NCI-H69 (cell line): ENCODE measurements at places on chromosomes 1 and 21.

DNA sequence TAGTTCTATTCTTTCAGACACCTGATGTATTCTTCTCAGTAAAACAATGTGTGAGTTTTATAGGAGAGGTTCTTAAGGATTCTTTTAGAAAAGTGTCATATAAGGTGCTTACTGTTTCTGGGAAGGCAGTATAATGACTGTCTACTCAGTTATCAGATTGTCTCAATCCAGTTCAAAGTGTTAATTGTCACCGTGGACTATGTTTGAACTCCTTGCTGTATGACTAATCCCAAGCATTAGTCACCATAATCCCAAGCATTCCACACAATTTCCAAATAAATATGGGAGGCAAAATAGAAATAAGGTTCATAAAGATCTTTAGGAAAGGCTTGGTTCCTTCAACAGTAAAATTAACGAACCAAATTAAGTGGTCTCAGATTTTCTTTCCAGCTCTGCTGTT lies 342.1 kb upstream of the NR5A2 start:
- peak; percentile 12 for DNase-seq

DNA sequence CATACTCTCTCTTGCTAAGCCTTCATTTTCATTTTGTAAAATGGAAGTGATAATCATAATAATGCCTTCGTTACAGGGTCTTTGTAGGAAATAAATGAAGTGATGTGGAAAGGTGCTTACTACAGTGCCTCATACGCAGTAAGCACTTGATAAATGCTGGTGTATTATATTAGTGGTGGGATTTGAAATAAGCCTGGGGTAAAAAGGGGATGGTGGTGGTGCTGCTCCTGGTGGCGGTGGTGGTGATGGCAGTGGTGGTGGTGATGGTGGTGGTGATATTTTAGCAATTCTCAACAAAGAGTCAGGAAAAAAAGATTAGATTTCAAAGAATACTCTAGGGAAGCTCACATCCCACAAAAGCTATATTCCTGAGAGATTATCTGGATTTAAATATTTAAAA lies 35.5 kb upstream of the ATP1B1 start:
- DNase-seq: no peak

GRCh38 chr1:94020764-94021579 lies 100.0 kb downstream of the ABCA4 start:
- DNase-seq: no peak

GRCh38 chr1:113792471-113792870 lies 19.8 kb downstream of the RSBN1 start:
- DNase-seq: no peak

DNA sequence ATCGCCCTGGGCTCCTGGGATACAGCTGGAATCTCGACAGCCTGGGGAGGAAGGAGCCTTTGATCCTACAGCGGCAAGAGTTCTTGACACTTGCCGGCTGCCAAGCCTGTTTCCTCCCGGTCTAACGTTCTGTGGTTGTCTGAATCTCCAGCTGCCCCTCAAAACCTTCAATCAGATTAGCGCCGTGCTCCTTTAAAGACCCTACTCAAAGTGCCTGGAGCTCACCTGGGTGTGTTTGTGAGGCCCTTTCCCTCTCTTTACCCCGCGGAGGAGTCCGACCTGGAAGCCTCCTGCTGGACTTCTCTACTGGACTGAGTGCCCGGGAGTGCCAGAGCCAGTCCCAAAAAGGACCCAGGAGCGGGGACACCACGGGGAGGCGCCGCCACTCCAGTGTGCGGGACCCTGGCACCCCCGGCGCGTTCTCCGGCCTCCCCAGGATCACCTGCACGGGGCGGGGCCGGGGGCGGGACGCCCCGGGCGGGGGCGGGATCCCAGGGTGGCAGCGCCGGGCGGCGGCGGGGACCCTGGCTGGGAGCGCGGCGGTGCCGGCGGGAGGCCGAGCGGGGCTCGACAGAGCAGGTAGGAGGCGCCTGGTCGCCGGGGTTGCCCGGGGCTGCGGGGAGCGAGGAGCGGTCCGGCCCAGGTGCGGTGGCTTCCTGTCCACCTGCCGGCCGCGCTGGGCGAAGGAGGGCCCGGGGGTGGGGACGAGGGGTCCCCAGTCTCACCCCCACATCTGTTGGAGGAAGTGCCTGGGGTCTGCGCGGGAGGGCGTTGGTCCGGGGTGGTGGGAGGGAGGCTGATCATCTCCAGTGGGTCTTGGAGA lies at the start of gene NCMAP:
NCMAP (plus strand) TSS at position 497 of the 823 bp plus-strand sequence. CDS start 39,344 bp downstream, outside the sequence.
- peak; percentile 36 for DNase-seq

- DNase-seq: no peak
These were observed 100.7 kb upstream of the GFI1 start for GRCh38 chr1:92587445-92587844.

- DNase-seq: peak; percentile 36
These were observed 504 bp upstream of the SDHC start for GRCh38 chr1:161313554-161314200.

GRCh38 chr1:101309334-101310311 lies 72.8 kb downstream of the S1PR1 start:
- DNase-seq: peak; percentile 58

DNA sequence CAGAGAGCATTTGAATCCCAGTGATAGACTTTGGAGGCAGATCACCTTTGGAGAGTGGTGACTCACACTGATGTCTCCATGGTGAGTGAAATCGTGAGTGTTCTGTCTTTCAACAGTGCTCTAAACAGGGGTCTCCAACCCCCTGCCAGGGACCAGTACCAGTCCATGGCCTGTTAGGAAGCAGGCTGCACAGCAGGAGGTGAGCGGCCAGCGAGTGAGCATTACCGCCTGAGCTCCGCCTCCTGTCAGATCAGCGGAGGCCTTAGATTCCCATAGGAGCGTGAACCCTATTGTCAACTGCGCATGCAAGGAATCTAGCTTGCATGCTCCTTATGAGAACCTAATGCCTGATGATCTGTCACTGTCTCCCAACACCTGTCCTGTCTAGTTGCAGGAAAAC lies 61.8 kb upstream of the B3GALNT2 start:
- DNase-seq: peak; percentile 19

- DNase-seq: no peak
These were observed 14.2 kb downstream of the THRAP3 start for GRCh38 chr1:36238433-36238832.

GRCh38 chr1:108199781-108200686 lies at the start of gene SLC25A24:
TSS of gene SLC25A24 (minus strand) at chr1:108200343. CDS start at chr1:108200138, 205 bp downstream.
- peak; percentile 86 for DNase-seq

- DNase-seq: peak; percentile 90
These were observed 28.0 kb upstream of the LRRN2 start for GRCh38 chr1:204713541-204713940.

DNA sequence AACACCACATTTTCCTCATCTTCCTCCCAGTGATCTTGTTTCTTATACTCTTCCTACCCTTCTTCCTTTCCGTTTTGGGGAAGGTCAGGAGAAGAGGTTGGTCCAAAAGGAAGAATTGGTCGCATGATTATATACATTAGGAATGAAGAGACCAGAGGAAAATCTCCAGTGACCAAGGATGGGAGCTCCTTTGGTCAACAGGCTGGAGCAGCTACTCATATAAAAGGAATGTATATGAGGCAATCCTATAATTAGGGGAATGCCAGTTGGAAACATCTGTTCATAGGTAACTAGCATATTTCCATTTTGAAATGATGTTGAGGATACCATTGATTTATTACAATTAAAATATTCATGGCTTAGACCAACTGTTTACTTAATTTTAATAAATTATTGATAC lies 114.5 kb downstream of the LRRC40 start:
- DNase-seq: peak; percentile 82

- peak; percentile 71 for DNase-seq
These were observed 917 bp downstream of the KIAA0040 start for GRCh38 chr1:175191659-175192058.

GRCh38 chr1:205569411-205570172 lies 62.2 kb downstream of the ELK4 start:
- peak; percentile 63 for DNase-seq

DNA sequence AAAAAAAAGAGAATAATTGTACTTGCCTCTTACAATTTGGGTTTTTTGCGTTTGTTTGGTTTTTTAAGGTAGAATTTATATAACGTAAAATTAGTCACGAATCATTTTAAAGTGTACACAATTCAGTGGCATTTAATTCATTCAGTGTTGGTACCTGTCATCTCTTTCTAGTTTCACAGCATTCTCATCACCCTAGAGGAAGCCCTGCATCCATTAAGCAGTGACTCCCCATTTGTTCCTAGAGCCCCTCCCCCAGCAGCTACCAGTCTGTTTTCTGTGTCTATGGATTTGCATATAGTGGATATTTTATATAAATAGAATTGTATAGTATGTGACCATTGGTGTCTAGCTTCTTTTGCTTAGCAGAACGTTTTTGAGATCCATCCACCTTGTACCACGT lies 233.2 kb upstream of the FMN2 start:
- DNase-seq: no peak

GRCh38 chr1:21278208-21278859 lies 11.9 kb downstream of the ECE1 start:
- DNase-seq: peak; percentile 50

- DNase-seq: peak; percentile 93
These were observed 29.1 kb upstream of the F13B start for GRCh38 chr1:197096137-197096536.

GRCh38 chr1:202264300-202264699 lies 70.7 kb downstream of the LGR6 start:
- no peak for DNase-seq

DNA sequence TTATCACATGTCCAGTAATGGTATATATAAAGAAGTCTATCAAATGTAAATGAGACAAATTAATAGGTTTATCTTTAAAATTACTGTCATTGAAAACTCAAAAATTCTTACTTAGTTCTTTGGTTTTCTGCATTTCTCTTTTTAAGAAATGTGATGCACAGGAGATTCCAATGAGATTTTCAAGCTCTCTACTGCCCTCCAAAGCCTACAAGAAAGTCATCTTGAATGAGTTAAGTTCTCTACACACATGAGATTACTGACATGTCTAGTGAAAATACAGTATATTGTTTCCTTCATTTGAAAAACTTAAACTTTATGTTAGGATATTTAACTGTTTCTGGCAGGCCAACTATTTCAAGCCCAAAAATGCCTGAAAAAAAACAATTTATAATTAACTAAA lies 68.8 kb downstream of the ITGB3BP start:
- no peak for DNase-seq

- DNase-seq: peak; percentile 67
These were observed 1.9 kb downstream of the ANKRD34A start for GRCh38 chr1:145962157-145963102.

DNA sequence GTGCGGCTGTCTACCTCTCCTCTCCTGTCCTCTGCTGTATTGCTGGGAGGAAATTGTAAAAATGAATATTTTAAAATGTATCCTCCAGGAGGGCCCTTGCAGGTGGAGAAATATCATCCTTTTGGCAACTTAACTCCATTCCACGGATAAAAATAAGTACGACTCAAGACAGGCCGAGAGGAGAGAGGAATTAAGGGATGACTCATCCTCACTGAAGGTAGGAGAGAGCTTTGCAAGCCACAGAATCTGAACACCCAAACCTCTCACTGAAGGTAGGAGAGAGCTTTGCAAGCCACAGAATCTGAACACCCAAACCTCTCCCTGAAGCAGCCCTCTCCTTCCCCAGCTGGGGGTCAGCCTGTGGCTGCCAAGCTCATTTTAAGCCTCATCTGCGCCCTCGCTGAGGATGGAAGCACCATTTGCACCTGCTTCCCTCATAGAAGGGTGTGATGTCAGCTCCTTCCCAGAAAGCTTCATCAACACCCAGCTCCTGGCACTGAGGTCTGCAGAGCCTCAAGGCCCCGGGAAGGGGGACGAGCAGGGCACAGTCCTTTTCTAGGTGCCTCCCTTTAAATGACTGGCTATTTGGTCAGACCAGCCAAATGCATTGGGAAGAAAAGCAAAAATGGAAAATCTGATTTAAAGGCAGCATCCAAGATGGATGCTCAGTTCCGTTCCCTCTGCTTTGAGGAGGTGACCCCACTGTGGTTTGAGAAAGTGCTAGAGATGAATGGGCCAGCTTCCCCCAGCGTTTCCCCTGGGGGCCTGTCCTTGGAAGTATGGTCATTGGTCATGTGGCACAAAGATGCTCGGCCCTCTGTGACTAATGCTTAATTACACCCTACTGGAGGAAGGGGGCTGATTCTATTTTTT lies 12.9 kb upstream of the SELENON start:
- peak; percentile 62 for DNase-seq

- no peak for DNase-seq
These were observed 65.9 kb downstream of the GRIK1 start for GRCh38 chr21:29873908-29874307.

GRCh38 chr1:84303314-84303830 lies 1.9 kb downstream of the SAMD13 start:
- DNase-seq: peak; percentile 63

DNA sequence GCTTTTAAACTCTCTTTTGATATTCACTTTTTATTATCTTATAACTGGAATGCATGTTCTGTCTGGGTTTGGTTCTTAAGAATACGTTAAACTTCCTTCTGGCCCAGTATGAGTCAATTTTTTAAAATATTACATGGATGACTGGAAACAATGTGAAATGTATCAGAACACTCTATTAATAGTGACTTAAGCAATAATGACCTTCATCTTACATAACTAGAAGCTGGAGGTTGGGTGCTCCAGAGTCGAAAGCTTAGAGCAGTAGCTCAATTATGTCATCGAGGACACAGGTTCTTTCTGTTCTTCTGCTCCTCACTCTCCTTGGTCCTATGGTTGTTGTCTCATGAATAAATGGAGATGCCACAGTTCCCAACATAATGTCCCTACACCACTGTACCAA lies 91.6 kb upstream of the FOXD3 start:
- no peak for DNase-seq

GRCh38 chr1:156385534-156386031 lies 16.6 kb downstream of the RHBG start:
- DNase-seq: peak; percentile 88

DNA sequence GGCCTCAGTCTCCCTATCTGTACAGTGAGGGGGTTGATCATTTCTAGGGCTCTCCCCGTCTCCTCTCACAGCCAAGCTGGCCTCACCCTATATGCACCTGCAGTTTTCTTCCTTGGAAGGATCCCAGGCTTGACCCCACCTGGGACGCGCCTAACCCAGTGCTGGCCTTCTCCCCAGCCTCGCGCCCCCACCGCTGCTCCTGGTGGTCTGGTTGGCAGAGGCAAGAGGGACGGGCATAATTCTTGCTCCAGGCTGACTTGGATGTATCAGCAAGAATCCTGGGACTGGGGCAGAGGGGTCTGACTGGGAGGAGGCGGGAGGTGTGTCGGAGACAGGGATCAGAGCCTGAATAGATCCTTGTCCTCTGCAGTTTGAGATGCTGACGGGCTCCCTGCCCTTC lies 25.2 kb downstream of the RPS6KA1 start:
- DNase-seq: no peak

GRCh38 chr21:36576441-36576840 lies 96.5 kb upstream of the CLDN14 start:
- no peak for DNase-seq

DNA sequence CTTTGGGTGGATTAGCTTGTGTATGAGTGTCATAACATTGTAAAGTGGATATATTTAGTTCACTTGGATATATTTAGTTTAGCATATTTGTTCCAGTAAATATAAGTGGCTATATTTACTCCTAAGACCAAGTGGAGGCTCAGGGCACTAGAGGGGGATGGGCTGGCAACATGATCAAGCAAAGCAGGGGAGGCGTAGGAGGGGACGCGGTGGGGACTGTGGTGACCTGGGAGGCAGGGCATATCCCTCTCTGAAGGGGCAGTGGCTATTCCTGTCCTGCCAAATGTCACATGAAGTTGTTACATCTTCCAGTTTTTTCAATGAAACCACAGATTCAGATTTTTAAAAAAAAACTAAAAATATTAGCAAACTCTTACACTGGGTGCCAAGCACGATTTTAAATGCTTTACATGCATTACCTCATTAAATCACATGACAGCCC lies 51.9 kb upstream of the EDN2 start:
- no peak for DNase-seq

- DNase-seq: no peak
These were observed 197.8 kb downstream of the PBX1 start for GRCh38 chr1:164756741-164757140.

- no peak for DNase-seq
These were observed 40.1 kb downstream of the ZNF281 start for GRCh38 chr1:200369706-200370105.
